ENCODE measurements at places on chromosomes 12 and 14.

GRCh38 chr12:124216966-124217365, 77.9 kb upstream of the RFLNA start:
- DNase-seq: no peak

DNA sequence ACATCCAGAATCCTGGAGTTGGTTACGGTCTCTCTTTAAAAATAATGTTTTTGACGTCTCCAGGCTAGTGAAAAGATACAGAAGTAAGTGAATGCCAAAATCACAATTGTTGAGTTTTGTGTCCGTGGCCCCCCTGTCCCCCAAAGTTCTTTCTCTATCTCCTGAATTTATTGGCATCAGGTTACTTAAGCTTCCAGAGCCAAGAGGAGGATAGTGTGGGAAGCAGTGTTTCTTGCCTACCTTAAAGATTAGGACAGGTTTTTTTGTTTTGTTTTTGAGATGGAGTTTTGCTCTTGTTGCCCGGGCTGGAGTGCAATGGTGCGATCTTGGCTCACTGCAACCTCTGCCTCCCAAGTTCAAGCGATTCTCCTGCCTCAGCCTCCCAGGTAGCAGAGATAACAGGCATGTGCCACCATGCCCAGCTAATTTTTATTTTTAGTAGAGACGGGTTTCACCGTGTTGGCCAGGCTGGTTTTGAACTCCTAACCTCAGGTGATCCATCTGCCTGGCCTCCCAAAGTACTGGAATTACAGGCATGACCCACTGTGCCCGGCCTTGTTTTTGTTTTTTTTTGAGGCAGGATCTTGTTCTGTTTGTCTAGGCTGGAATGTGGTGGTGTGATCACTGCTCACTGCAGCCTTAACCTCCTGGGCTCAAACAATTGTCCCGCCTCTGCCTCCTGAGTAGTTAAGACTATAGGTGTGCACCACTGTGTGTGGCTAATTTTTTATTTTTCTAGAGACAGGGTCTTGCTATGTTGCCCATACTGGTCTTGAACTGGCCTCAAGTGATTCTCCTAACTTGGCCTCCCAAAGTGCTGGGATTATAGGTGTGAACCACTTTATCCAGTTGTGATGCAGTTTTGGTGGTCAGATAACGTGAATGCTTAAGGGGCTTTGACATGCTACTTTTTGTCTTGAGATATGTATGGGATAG, 5.4 kb downstream of the SRSF5 start:
- DNase-seq: no peak

- peak; percentile 95 for DNase-seq
Observed at GRCh38 chr12:27014085-27014858, at the start of gene TM7SF3. TM7SF3 (minus strand) TSS chr12:27014384; CDS start chr12:27014168, 216 bp downstream.

GRCh38 chr12:48061938-48062719, 43.8 kb downstream of the SENP1 start:
- peak; percentile 23 for DNase-seq

DNA sequence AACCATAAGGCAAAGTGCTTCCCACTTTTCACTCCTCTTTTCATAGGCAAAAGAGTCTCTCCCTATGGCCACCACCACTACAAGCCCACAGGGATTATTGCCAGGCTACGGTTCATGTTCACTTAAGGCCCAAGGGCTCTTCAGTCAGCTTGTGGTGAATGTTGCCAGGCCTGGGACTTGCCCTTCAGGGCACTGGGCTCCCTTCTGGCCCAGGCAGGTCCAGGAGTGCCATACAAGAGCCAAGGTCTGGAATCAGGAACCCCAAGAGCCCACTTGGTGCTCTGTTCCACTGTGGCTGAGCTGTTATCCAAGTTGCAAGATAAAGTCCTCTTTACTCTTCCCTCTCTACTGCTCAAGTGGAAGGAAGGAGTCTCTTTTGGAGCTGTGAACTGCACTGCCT, 307.6 kb downstream of the FUT8 start:
- no peak for DNase-seq

GRCh38 chr14:79578470-79578869, 632.8 kb downstream of the DIO2 start:
- DNase-seq: no peak

GRCh38 chr12:88805286-88805685, 225.0 kb upstream of the KITLG start:
- no peak for DNase-seq

Measured in iPS-NIHi11 (cell line).